ENCODE measurements at places on chromosomes 3 and 15.

DNA sequence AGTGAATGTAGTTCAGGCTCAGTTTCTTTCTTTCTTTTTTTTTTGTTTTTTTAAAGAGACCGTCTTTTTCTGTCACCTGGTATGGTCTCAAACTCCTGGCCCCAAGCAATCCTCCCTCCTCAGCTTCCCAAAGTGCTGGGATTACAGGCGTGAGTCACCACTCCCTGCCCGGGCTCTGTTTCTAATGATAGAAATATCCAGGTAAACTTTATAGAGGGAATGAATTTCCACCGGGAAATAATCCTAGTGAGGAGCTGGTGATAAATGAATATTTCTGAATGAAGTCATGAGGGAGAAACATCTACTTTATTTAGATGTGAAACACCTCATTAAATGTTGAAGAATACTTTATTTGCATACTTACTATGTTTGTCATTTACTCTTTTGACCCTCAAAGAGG, 7.2 kb downstream of the RNF13 start:
- no peak for DNase-seq

GRCh38 chr3:56005196-56005805, 463.0 kb downstream of the ERC2 start:
- peak; percentile 28 for DNase-seq

DNA sequence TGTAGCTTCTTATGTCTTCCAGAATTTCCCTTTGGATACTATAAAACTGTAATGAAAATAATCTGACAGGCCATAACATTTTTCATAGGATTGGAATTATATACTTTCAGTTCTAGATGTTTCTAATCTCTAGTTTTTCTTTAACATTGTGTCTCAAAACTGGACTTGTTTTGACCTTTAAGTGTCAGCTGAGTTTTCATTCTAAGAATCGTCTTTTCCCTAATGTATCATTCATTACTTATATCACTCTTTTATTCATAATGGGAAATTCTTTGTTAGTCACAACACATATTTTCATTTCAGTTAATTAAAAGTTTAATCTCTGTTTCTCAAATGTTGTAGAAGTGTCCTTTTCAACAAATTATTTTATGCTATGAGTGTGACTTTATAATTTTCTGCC, 11.9 kb downstream of the GPR171 start:
- DNase-seq: no peak

GRCh38 chr3:174986685-174987084, 127.6 kb downstream of the NAALADL2 start:
- peak; percentile 43 for DNase-seq

- no peak for DNase-seq
These were observed 28.5 kb upstream of the TSEN2 start for GRCh38 chr3:12455740-12456139.

GRCh38 chr3:112327371-112327951, 5.5 kb upstream of the CD200 start:
- DNase-seq: peak; percentile 66

DNA sequence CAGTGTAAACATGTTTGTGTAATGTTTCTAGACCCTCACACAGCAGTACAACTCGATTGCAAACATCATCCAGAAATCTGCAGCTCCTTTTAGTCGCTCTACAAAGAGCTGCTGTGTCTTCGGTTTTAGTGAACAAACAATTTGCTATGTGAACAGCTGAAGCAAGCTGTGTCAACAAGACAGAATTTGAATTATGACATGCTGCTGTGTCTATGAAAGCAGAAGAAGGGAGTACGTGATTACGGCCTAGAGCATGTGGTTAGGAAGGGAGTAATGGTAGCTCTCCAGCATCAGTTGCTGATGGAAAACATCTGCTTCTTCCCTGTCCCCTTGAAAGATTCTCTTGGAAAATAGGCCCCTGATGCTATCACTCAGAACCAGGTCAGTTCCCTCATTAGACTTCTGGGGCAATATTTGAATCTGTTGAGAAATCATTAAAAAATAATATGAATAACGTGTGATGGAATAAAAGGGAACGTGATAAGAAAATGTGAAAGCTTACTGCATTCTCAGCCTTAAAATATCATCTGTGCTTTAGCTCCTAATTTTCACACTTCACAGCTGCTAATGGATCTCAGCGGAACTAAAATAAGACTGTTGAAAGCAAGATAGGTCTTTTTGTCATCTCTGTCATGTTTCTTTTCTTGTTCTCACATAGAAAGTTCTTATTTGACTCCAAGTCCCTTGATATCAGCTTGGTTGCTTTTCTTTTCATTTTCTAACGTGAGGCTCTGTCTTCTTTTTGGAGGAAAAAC, 891.5 kb downstream of the ROBO2 start:
- peak; percentile 43 for DNase-seq

- DNase-seq: peak; percentile 37
These were observed 151.9 kb downstream of the RBPMS2 start for GRCh38 chr15:64623347-64623996.

- DNase-seq: no peak
These were observed 29.0 kb downstream of the CCR3 start for GRCh38 chr3:46271209-46271745.

GRCh38 chr15:45759936-45760335, 125.1 kb downstream of the SQOR start:
- DNase-seq: no peak

GRCh38 chr15:44726568-44727484, 9.5 kb upstream of the TRIM69 start:
- peak; percentile 93 for DNase-seq

GRCh38 chr3:54065140-54065539, 57.2 kb upstream of the CACNA2D3 start:
- no peak for DNase-seq

- DNase-seq: peak; percentile 1
These were observed 796.4 kb upstream of the ARPP21 start for GRCh38 chr3:34842706-34843480.

GRCh38 chr3:63150880-63151279, 127.2 kb upstream of the SYNPR start:
- DNase-seq: no peak

DNA sequence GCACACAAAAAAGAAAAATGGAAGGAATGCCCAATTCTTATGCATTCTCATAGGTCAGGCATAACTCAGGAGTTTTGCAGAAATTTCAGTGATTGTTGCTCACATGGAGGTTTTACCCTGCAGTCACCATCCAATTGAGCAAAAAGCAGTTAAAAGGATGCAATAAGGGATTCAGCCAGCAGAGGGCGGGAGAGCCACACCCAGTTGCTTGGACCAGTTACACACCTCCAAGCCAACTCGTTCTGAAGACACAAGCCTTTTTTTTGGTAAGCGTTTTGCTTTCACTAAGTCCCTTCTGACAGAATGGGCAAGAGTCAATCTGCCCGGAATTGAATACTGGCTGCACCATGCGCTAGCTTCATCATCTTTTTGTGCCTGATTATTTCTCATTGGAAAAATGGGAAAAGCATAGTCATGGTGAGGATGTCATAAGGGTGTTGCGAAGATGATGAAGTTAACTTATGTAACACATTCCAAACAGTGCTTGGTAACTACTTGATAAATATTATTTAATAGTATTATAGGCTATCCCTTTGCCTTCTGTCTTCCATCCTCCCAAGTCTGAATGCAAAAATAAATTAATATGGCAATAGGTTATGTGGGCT, 154.4 kb upstream of the SGO1 start:
- peak; percentile 77 for DNase-seq

GRCh38 chr15:70344666-70345065, 246.9 kb upstream of the TLE3 start:
- no peak for DNase-seq

GRCh38 chr15:93040288-93041158, 48.5 kb downstream of the RGMA start:
- no peak for DNase-seq

DNA sequence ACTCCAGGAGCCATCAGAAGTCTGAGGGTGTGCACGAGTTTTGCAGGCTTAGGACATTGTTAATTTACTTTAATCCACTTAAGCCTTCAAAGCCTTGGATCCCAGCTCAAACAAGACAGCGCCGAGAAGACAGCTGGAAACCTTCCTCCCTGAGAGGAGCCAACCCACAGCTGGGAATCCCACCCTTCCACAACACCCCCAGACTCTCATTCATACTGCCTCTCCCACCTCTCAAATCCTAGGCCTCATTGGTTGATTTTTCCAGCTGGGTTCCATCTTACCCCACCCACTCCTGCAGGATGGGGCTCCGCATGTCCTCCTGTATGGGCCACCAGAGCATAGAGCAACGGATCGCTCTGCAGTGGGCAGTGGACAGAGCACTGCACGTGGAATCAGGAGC, 80.4 kb downstream of the SEMA5B start:
- DNase-seq: no peak

DNA sequence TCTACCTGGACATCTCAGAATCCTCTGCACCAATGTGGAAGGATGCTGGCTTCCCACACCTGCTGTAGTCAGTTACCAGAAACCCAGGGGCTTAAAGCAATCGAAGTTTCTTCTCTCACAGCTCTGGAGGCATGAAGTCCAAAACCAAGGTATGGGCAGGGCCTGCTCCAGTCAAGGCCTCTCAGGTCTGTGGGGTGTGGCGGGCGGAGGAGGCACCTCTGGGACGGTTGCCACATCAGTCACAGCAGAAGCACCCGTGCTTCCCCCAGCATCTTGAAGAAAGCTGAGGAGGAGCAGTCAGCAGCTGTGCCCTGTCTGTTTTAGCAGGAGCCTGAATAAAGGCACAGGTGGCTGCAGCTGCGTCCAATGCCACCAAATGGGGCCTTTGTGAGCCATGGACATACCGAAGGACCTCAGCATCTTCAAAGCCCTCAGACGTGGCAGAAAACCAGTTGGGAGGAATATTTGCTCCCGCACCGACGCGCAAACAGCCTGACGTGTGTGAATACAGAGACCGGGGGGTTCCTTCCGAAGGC, 68.9 kb downstream of the TFRC start:
- DNase-seq: no peak

DNA sequence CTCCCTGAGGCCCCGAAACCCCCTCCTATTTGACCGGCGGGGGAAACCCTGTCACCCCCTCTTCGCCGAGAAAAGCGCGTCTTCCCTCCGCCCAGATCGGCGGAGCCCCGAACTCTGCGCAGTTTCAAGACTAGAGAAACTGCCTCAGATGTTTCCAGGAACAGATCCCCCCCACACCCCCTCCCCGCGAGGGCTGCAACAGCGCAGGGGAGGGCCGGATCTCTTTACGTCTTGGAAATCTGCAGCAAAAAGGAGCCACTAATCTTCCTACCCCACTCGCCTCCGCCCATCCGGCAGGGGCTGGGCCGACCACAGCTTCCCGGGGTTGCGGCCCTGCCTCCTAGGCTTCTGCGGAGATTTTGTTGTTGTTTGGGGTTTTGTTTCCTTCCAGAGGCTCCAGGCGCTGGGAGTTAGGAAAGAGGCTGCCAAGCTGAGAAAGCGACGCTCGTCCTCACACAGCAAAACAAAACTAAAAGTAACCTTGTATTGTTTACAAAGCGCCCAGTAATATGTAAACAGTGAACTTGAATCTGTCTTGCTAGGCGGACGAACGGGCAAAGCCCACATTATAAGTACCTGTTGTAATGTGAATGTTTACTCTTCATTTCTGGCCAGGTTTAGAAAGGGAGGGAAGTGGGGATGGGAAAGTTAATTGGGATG, 2.2 kb downstream of the FOXB1 start:
- DNase-seq: no peak

DNA sequence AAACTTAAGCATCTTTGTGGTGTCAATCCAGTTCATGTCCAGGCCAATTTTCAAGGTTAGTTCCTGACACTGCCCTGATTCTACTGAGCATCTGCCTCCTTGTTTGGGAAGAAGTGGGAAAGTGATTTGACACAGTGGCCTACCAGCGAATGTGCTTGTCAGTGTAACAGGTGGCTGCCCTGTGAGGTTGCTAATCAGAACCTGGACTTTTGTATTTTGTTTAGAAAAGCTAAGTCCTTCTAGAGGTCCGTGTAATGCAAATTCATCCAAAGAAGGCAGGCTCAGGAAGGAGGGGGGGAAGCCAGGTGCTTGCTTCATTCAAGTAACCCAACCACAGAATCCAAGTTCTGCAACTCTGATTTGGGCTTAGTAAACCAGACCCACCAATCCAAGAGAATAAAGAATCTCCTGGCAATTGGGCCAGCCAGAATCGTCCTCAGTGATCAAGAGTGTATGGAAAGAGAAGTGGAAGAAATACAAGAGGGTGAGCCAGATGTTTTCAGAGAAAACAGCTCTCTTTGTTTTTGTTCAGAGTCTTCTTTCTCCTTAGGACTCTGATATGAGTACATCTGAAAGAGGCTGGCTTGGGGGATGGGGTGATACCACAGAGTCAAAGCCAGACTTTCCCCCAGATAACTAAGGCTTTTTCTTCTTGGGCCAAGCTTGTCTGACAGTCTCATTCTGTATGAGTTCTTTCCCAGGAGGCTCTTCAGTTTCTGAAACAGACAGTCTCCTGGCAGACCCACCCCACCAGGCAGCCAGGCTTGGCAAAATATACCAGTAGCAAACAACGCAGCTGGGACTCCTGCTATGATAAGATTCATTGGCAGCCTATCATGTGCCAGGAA, 508.9 kb upstream of the TBL1XR1 start:
- DNase-seq: peak; percentile 36

GRCh38 chr3:152123457-152123856, 145.3 kb upstream of the MBNL1 start:
- no peak for DNase-seq

GRCh38 chr3:191328962-191329653, at the start of gene CCDC50:
TSS of gene CCDC50 (plus strand) at chr3:191329394. CDS start at chr3:191329675, 281 bp downstream.
- peak; percentile 75 for DNase-seq

GRCh38 chr3:159761848-159762635, 226.6 kb upstream of the IL12A start:
- DNase-seq: peak; percentile 55

DNA sequence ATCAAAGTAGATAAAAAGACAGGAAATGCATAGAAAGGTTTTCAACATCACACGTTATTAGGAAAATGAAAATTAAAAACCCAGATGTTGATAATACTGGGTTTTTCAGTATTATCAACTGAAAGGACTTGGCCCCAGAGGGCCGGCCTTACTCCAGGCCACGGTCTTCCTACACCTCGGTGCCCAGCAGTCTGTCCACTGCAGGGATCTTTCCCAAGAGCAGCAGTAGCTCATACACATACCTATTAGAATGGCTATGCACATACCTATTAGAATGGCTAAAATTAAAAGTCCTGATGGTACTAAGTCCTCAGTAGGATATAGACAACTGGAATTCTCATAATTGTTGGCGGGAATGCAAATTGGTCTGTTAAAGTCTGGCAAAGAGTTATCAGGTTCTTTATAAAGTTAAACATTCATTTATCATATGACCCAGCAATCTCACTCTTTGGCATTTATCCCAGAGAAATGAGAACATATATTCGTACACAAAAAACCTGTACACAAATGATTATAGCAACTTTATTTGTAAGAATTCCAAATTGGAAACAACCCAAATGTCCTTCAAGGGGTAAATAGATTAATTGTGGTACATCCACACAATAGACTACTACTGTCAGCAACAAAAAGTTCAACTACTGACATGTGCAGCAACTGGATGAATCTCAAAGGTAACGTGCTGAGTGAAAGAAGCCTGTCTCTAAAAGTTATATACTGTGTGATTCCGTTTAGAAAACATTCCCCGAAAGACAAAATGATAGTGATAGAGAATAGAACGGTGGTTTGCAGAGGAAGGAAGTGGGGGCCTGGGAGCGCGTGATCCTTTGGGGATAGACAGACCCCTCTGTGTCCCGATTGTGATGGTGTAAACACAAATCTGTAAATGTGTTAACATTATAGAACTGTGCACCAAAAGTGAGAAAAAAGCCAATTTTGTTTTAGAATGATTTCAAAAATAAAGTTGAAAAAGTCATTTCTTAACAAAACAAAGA, 62.3 kb downstream of the MCTP2 start:
- DNase-seq: no peak

Measured in fibroblast of upper back skin (primary cell).